ENCODE measurements at places on chromosomes 6 and 20. TPM values are rescaled to one million over a fixed set of nuclear protein-coding genes. Genes with fewer than 3 reads are reported as not detected.

NOX3 gene
- total RNA-seq: not detected

NOTCH4 gene
- total RNA-seq: 0.65 TPM

PAK5 gene
- total RNA-seq: 0.03 TPM

UNC5CL gene
- 0.07 TPM for total RNA-seq

TRIM10 gene
- total RNA-seq: not detected

TAGAP gene
- not detected for total RNA-seq

BCAS1 gene
- not detected for total RNA-seq

SLC35D3 gene
- total RNA-seq: not detected

Measured in smooth muscle cell of the pulmonary artery (primary cell).